HS-27A (cell line): ENCODE measurements at places on chromosomes 11 and 22.

DNA sequence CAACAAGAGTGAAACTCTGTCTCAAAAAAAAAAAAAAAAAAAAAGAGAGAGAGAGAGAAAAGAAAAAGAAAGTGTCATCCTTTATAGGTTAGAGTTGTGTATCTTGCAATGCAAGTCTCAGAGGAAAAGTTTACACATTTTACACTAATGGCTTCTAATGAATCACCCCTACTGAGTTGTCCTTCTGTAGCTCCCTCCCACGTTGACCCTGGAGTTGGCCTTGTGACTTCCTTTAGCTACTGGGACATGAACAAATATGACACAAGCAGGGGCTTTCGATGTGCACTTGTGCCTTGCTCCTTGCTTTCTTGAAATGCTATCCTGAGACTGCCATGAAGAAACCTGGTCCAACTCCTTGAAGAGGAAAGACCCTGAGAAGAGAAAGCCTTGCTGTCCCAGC is 2.4 kb upstream of the SMCO4 start:
- no peak for DNase-seq

GRCh38 chr11:33256813-33257159 is 395 bp upstream of the HIPK3 start:
- DNase-seq: no peak

DNA sequence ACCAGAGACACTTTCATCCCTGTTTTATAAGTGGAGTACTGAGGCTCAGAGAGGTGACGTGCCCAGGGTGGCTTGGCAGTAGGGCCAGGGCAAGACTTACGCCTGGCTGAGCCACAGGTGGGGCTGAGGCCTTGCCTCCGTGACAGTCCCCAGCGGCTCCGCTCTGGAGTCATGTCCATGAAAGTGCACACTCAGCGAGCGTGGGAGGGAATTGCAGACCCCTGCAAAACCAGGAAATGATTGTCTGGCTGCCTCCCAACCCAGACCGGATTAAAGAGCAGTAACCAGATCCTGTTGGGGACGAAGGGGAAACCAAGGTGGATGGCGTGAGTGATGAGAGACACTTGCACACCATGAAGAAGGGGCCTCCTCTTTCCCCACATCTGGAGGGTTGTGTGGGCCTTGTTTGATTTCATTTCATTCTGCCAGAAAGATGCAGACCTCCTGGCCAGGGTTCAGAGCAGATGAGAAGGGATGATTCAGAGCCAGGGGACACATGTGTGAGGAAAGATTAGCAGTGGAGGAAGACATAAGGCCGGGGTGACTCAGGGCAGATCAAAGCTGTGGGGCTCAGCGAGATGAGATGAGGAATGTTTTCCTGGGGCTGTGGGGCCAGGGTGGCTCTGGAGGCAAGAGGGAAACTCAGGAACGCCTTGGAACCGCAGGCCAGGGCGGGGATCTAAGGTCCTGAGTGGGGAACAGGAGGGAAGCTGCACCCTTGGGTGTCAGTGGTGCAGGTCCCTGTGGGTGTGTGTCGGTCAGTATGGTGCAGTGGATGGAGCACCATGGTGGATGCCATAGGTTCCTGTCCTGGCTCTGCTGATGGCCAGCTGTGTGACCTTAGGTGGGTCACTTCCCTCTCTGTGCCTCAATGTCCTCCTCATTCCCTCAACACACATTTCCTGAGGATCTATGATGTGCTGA is 29.9 kb upstream of the LRRC32 start:
- peak; percentile 40 for DNase-seq

- no peak for DNase-seq
Measured at GRCh38 chr11:69463181-69463994, 18.1 kb upstream of the LINC01488 start.

DNA sequence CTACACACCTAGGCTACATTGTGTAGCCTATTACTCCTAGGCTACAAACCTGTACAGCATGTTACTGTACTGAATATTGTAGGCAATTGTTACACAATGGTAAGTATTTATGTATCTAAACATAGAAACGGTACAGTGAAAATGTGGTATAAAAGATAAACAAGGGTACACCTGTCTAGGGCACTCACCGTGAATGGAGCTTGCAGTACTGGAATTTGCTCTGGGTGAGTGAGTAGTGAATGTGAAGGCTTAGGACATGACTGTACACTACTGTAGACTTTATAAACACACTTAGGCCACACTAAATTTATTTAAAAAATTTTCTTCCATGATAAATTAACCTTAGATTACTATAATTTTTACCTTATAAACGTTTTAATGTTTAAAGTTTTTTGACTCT is 171.7 kb upstream of the NCAM1 start:
- DNase-seq: no peak

GRCh38 chr11:83572581-83573496 is 286.7 kb upstream of the CCDC90B start:
- no peak for DNase-seq

DNA sequence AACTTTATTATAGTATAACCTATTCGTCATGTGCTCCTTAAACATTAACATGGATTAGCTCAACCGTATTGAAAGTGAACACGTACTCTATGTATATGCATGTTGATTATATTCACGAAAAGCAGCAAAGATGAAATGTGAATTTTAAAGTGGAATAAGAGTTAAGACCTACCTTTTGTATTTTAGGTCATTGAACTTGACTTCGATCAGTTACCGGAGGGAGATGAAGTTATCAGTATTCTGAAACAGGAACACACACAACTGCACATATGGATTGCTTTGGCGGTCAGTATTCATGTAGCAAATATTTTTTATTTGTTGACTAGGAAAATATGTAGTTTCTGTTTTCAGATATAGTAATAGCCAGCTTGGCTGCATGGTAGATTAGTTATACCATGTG is 1.4 kb downstream of the CTR9 start:
- DNase-seq: no peak

DNA sequence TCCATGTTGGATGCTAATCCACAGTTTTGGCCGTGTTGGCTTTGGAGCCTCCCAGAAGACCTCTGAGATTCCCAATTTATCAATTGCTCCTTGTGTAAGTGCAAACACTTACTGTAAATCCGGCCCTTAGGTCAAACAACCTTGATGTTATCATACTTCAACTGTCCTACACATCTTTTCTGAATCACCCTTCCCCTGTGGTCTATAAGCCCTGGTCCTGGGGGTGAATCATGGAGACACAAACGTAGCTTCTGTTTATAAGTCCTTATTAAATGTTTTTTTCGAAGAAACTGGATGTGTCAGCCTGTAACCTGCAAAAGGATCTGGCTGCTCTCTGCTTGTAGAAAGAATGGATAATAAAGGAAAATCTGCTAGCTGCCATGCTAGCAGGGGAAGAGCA is 1.7 kb upstream of the IL10RA start:
- DNase-seq: no peak

GRCh38 chr22:49227670-49228069 is 600.0 kb downstream of the BRD1 start:
- no peak for DNase-seq

DNA sequence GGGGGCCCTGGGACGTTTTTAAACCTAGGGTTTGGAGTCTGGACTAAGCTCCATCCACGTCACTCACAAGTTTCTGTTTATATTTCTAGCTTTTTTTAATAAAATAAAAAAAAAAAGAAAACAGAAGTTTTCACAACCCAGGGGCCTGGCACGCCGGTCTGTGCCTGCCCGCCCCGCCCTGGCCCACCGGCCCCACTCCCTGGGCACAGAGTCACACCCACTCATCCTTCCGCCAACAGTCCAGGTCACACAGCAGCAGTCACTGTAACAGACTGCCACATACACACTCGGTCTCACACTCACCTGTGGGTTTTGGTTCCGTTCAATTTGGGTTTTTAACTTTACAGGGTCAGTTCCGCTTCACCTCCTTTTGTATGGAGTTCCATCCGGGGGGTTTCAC is 5.3 kb upstream of the ACR start:
- no peak for DNase-seq

DNA sequence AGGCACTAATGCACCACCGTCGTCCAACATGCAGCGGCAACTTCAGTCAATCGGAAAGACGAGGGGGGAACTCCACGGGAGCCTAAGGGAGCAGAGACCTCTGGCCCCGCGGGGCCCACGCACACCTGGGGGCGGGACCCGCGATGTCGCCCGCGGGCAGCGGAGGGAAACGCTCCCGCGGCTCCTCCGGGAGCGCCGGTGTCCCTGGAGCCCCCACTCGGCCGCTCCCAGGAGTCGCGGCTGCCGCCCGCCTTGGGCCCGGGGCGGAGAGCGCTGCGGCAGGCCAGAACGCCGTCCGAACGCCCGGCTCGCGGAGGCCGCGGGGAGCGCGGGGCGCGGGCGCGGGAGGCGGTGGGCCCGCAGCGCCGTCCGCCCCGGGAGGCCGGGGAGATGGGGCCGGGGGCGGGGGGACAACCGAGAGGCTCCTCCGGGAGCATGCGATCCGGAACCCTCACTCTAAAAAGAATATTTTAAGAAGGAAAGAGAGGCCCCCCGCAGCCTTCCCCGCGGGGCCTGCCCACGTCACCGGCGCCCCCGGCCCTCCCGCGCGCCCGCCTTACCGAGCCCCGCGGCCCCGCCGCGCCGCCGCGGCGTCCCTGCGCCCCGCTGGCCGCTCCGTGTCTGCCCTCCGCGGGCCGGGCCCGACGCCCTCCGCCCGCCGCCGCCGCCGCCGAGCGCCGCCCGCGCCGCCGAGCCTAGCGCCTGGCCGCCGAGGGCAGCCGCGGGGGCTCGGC is 86.6 kb upstream of the ARHGAP32 start:
- no peak for DNase-seq

GRCh38 chr11:120869516-120870011 is 154.3 kb upstream of the TBCEL start:
- no peak for DNase-seq

DNA sequence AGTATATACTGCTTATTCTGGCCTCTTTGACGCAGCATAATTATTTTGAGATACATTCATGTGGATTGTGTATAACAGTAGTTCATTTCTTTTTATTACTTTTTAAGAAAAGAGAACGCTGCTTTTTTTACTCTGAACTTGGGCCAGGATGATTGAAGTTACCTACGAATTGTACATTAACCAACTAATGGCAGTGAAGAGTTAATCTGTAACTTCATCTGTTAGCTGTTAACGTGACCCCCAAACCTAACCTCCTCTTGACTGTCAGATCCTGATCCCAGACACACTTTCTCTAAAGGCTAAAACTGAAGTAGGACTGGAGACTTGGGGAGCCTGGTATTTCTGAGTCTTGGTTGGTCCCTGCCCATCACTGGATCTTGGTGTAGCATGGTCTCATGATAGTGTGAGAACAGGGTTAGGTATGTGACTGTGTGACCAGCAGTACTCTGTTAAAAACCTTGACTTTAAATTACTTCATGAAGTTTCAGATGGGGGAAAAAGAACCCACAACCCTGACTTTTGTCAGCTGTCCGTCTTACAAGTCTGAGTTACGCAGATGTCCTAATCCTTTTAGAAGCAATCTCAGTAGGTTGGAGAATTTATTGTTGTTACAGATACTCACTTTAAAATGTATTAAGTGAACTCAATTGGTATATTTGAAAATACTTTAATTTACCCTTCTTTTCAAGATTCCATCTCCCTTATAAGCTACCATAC is 39.4 kb downstream of the C22orf31 start:
- DNase-seq: no peak

DNA sequence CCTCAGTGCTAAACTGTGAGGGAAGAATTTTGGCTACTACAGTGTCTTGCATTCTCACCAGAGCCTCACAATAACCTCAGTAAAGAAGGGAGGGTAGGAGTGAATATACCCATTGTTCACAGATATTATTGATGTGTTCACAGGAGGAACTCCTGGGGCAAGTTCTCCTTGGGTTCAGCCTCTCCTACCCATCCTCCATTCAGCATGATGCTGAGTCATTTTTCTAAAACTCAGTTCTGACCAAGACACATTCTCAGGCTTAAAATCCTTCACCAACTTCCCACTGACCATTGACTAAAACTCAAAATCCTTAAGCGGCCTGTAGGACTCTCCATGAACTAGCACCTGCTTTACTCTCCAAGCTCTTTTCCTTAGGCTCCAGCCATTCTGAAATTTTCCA is 48.7 kb downstream of the SYTL2 start:
- DNase-seq: no peak

DNA sequence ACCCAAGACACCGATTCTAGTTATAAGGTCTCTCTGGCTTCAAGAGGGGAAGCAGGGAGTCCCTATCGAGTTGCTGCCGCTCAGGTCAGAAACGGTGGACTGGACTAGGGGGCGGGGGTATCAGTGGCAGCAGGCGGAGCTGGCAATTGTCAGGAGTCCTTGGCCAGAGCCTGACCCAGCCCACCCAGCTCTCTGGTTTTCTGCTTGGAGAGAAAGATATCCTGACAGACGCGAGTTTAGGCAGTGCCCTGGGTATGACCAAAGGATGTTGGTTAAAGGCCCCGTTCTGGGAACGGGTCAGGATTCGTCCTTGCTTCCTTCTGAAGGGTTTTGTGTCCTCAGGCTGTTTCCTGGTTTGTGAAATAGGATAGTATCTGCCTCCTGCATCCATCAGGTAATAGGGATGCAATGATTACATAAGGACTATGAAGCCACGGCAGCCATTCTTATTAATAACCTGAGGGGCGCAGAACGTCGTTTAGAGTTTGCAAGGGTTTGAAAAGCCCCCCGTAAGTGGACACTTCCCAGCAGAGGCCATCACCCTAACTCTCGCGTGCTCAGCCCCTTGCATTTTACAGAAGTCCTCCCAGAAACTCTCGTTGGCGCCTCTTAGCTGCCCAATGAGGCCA is 700 bp upstream of the DEPDC5 start:
- no peak for DNase-seq

DNA sequence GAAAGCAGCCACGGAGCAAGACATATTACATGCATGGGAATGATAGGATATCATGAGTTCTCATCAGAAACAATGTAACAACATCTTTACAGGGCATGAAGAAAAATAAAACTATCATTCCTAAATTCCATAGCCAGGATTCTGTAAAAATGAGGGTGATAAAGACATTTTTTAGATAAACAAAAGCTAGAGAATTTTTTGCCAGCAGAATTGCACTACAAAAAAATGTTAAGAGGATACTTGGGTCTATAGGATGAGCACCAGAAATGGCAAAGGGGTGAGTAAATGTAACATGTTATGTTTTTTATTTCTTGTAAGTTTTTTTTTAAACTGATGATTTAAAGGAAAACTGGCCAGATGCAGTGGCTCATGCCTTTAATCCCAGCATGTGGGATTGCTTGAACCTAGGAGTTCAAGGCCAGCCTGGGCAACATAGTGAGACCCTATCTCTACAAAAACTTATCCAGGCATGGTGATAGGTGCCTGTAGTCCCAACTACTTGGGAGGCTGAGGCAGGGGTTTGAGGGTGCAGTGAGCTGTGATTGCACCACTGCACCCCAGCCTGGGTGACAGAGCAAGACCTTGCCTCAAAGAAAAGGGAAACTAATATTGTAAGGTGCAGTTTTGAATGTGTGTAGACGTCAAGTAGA is 33.2 kb downstream of the TBX1 start:
- no peak for DNase-seq

- no peak for DNase-seq
Measured at GRCh38 chr11:5547982-5548381, 358 bp downstream of the OR52H1 start.

GRCh38 chr11:420054-420910 is 5.5 kb upstream of the SIGIRR start:
- no peak for DNase-seq
